ENCODE measurements at places on chromosomes 6 and 20.

DNA sequence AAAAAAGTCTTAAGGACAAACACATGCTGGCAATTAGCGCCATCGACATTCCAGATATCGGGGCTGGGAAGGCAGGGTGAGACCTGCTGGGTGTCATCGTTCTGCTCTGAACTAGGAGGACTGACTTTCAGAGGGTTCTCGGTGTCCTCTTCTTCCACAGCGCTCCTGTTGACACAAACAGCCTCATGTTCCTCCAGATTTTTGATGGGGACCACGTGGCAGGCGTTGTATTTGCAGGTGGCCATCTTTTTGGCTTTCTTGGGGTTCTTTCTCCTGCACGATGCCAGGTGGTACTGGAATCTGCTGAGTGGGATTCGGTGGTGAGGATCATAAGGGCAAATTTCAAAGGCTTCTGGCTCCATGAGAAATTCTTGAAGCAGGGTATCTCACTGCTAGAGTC lies 469 bp downstream of the GTSF1L start:
- no peak for DNase-seq

- no peak for DNase-seq
Observed at GRCh38 chr20:57425150-57426013, 34.2 kb downstream of the RBM38 start.

DNA sequence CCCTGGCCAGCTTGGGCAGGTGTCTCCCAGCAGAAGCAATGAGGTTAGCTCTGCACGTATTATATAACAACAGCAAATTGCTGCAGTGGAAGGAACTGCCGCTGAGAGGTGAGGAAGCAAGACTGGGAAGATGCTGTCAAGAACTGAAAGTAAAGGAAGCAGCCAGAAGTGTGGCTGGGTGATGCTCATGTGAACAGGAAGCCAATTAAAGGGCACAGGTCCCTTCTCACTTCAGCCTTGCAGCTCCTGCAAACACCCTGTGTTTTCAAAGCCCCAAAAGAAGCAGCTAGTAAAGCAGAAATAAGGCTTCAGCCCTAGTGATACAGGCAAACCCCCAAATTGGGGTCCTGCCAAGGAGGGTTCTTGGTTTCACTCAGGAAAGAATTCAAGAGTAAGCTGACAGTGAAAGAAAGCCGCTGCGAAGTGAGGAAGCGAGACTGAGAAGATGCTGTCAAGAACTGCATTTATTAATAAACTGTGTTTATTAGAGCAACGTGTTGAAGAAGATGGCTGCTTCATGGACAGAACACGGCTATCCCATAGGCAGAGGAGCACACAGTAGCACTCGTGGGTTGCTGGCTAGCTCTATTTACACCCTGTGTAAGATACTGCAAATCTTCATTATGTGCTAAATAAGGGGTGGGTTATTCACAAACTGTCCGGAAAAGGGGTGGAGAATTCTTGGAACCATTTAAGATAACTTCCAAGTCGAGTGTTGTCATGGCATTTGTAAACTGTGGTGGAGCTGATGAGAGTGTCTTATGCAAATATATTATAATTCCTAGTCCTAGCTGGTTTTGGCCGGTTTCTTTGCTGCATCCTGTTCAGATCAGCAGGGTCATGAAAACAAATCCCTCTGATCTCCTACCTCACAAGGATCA lies 152.2 kb downstream of the LINC00237 start:
- DNase-seq: no peak

GRCh38 chr6:32752580-32752979 lies 10.8 kb downstream of the HLA-DQB2 start:
- no peak for DNase-seq

- DNase-seq: no peak
Observed at GRCh38 chr6:167948716-167949115, 48.8 kb upstream of the KIF25 start.

GRCh38 chr20:23925789-23926525 lies 46.4 kb upstream of the CST5 start:
- DNase-seq: peak; percentile 47

GRCh38 chr20:64228751-64229506 lies 26.6 kb upstream of the PCMTD2 start:
- DNase-seq: no peak

- DNase-seq: no peak
Observed at GRCh38 chr6:134077301-134077700, 24.9 kb upstream of the SLC2A12 start.

DNA sequence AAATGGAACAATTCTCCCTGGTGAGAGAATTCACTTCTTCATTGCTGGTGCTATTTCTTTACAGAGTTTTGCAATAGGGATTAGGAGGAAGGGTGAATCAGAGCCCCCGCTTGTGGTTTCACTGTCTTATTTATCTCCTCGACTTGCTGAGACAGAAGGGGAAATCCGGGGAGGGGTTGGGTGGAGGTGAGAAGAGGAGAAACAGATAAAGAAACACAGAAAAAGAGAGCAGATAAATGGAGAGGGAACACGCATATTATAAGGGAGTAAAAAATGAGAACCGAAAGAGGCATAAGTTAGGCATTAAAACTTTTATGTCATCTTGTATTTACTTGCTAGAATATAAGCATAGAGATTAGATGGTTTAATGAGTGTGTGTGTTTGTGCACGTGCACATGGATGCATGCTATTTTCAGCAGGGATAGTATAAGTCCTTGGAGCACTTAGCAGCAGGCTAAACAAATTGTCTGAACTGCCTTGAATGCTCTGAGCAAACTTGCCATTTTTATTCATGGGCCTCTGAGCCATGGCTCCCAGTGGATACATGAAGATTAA lies 105.0 kb downstream of the OLIG3 start:
- no peak for DNase-seq

GRCh38 chr6:92469186-92469828 lies 950.1 kb downstream of the EPHA7 start:
- no peak for DNase-seq
